ENCODE measurements at places on chromosomes 1 and 21.

- DNase-seq, result no peak
These were observed 301.7 kb upstream of the ESRRG start for GRCh38 chr1:217024911-217025310.

DNA sequence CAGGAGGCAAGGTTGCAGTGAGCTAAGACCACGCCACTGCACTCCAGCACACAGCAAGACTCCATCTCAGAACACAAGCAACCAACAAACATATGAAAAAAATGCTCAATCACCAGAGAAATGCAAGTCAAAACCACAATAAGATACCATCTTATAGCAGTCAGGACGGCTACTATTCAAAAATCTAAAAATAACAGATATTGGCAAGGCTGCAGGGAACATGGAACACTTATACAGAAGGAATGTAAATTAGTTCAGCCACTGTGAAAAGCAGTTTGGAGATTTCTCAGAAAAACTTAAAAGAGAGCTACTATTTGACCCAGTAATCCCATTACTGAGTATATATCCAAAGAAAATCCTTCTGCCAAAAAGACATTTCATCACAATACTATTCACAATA is 27.6 kb upstream of the POGK start:
- no peak for DNase-seq

GRCh38 chr21:46058431-46059145 is 39.3 kb upstream of the COL6A2 start:
- DNase-seq, result no peak

DNA sequence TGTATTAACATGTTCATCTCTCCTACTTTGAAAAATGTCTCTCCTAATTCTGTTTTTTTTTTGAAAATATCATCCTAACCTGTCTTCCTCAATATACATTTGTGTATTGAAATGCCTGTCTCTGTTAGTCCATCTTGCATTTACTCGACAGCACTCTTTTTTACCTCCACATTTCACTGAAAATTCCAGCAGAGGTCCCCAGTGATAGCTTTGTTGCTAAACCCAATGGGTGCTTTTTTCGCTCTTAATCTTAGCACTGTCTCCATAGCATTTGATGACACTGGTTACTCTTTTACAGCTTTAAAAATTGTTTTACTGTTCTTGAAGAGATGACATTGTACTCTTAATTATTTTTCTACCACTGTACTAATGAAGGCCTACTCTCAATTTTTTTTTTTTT is 10.8 kb downstream of the OSBPL9 start:
- peak; percentile 19 for DNase-seq

- no peak for DNase-seq
These were observed 331.6 kb downstream of the HHIPL2 start for GRCh38 chr1:222216255-222216754.

DNA sequence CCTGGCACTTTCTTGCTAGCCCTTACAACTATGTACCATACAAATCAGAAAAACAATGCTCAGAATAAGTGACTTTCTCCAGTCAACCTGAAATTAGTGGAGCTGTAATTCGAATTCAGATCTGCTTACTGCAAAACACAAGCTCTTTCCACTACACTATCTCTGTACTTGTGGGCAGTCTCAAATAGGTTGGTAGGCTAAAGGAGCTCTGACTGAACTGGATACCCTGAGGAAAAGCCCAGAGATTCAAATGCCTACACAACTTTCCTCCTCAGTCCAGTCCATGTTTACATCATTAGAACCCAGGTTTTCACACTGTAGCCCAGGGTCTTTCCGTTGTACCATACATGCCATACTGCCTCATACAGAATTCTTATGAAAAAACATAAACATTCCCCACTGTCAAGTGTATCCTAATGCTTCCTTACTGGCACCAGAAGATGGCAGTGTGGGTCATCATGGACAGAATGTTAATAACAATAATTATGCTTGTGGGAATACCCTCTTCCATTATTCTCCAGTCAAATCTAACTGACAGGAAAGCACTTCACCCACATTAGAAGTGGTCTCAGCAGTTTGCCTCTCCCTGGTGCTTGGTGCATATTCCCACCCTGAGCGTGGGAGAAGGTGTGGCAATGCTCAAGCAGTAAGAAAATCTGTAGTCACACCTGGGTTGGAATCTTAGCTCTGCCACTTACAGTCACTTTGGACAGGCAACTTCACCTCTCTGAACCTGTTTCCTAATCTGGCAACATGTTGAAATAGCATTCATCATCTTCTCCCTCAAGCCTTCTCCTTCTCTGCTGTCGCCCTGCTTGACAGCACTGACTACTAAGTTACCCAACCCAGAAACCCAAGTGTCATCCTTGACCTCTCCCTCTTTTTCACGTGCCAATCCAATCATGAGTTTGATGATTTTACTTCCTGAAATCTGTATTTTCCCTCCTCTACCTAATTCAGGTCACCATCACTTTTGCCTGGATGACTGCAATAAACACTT is 14.4 kb upstream of the ZFYVE9 start:
- peak; percentile 16 for DNase-seq

GRCh38 chr1:52472384-52472783 is 68.0 kb downstream of the PRPF38A start:
- DNase-seq, result no peak

- DNase-seq, result no peak
These were observed 84.1 kb downstream of the DMRTB1 start for GRCh38 chr1:53543130-53543777.

DNA sequence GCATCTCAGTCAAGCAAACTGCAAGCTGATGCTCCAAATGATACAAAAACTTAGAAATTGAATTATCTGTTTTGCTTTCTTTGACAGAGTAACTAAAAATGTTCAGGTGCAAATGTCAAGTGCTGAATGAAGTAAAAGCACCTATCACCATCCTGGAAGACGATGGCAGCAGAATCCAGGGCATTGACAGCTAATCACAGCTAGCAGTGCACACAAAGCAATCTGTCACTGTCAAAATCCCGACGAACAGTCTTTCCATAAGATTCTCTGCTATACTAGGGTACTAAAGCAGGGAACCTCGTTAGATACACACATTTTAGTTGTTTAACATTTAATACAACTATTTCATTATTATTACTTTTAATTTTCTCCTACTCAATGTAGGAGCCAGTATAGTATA is 233.3 kb downstream of the BRINP3 start:
- DNase-seq, result no peak

DNA sequence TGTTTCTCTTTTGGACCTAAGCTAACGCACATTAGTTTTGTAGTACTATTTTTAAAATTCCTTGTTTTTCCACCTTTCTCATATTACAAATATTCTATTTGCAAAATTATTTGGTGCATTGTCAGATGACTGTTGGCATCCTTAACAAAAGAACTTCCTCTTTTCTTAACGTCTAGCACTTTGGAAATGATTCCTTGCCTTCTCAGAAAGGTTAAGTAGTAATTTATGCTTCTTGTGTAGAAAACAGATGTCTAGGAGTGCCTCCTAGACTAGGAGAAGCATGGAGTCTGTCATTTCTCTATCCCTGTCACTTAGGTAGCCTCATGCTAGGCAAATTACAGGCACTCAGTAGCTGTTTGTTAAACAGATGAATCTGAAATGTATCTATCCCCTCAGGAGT is 64.4 kb downstream of the HSPA13 start:
- no peak for DNase-seq

- DNase-seq, result no peak
These were observed 85.2 kb upstream of the VAV3 start for GRCh38 chr1:108050158-108050557.

- DNase-seq, result no peak
These were observed 15.1 kb downstream of the PSRC1 start for GRCh38 chr1:109267743-109268300.

- DNase-seq, result no peak
These were observed 58.7 kb downstream of the TRABD2B start for GRCh38 chr1:47938520-47938919.

DNA sequence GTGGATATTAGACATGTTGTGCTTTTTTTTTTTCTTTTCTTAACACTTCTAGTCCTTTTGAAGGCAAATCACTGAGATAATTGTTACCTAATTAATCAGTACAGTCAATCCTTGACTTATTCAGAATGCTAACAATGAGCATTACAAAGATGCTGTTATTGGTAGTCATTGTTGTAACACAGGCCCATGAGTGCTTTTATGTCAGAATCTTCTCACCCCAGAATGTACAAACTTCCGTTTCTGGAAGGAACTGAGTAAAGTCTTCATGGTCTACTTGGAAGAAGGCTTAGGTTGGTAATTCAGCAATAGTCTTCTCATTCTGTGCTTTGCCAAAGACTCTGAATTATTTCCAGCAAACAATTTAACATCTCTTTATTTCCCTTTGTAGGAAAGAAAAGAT is 3.1 kb downstream of the KCNK1 start:
- no peak for DNase-seq

DNA sequence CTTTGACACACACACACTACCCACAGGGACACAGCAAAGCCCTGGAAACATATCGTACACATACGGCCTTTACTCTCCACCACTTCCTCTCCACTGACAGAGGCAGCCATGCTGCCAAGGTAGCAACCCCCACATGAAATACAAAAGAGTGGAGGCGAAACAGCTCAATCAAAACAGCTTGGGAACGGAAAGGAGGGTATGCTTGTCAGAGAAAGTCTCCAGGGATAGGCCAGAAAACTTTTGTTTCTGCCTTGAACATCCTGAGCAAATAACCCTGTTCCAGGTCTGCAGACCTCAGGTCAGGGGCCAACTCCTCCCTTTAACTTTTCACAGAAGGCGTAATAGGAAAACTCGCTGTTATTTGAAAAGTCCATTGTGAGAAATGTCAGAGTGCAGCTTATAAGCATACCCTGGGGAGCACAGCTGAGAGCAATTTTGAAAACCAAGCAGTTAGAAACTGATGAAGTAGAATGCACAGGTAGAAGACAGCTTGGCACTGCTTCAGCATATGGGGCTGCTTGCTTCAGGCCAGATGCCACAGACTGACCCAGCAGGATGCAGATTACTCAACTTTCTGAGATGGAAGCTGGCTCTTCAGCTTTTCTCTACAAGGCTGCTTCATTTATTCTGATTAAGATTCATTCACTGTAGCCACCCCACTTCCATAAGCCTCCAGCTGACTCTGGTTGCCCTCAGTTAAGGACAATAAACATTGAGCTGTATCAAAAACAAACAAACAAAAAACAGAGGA is 18.0 kb downstream of the KIAA0319L start:
- DNase-seq, result peak; percentile 16

DNA sequence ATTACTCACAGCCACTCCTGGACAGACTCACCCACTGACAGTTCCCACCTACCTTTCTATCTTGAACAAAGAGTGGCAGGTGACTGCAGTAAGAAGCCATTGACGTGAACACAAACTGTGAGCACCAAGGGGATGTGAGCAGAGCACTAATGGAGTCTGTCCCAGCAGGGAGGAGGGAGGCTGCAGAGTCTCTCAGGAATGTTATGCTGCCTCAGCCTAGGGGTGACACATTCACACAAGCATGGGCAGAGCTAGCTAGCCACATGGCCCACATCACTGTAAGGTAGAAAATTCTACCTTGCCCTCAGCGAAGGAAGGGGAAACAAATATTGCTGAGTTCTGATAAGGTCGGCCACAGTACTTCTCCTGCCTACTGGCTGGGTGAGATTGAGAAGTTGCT is 56.8 kb upstream of the PTGFRN start:
- DNase-seq, result no peak

GRCh38 chr1:90994461-90994860 is 27.4 kb downstream of the ZNF644 start:
- DNase-seq, result no peak

DNA sequence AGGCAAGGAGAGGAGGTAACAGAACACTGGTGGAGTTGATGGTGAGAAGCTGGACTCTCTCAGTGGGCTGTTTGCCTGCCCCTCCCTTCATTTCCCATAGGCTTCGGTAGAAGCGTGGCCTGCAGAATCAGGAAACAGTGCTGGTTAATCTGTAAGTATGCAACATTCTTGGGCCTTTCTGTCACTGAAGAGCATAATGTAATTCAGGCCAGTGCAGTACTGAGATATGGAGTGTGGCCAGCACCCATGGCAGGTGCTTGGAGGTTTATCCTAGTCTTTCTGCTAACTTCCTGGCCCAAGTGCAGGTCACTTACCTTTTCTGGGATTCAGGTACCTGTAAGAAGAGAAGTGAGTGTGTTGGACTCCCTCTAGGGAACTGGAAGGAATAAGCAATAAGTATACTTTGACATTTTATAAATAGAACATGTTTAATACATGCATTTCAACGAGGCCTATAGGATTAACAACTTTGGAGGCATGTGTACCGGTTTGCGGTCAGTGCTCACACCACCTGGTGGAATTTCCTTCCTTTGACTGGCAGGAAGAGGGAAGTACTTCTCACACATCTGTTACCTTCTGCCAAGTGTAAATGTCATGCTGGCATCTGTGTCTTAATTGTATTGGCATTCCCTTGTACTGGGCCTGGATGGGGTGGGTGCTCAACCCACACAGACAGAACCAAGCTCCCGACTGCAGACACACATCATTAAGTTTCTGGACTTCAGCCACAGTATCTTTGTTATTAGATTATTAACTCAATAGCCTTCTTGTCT is 105.5 kb downstream of the KIF26B start:
- DNase-seq, result no peak

GRCh38 chr1:221913351-221913892 is 171.5 kb upstream of the DUSP10 start:
- DNase-seq, result no peak

- no peak for DNase-seq
These were observed 466 bp downstream of the PEX10 start for GRCh38 chr1:2411801-2412394.

GRCh38 chr1:15849775-15850324 is 2.3 kb downstream of the SPEN start:
- DNase-seq, result no peak

- DNase-seq, result no peak
These were observed 10.1 kb upstream of the EXO1 start for GRCh38 chr1:241837901-241838300.

DNA sequence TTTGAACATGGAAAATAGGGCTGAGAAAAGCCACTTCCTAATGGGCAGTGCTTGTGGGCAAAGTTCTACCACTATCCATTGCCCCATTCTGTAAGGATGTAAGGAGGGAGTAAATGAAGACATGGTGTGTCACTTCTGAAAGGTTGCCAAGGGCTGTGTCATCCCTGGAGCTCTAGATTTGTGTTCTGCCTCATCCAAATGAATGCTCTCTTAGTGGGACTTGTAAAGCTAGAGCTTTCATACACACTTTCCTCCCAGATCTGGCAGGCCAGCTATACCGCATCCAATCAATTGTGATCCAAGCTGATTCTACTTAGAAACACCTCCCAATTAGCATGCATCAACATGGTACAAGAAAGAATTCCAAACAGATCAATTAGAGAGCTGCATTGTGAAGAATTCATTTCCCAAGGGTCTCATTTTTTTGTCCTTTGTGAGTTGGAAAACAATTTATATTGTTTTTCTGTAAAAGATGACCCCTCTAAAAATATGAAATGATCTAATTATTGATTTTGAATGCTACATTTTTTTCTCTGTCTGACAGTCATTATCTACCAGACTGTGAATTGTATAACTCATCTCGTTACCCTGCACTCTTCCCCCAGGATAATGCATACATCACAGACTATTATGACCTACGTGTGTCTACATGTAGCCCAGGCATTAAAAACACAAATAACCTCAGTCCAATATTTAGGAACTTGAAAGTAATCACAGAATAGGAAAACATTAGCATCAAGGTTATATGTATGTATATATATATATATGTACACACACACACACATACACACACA is 117.1 kb upstream of the DUSP10 start:
- DNase-seq, result no peak

GRCh38 chr1:201264554-201264953 is 18.8 kb upstream of the PKP1 start:
- DNase-seq, result no peak

- DNase-seq, result no peak
These were observed 53.8 kb upstream of the RGS1 start for GRCh38 chr1:192521734-192522133.

- DNase-seq, result no peak
These were observed 19.5 kb downstream of the C1orf174 start for GRCh38 chr1:3880429-3881192.

GRCh38 chr1:89464008-89464407 is 60.6 kb upstream of the LRRC8B start:
- DNase-seq, result peak; percentile 40

All from CD4-positive, alpha-beta T cell treated with Interferon alpha-2 for 1 hour (primary cell).